NCI-H2029 treated with DMSO at 0.1 percent for 48 hours (cell line): ENCODE measurements at places on chromosomes 6 and 20.

GRCh38 chr6:1122083-1122482, 189.8 kb upstream of the FOXQ1 start:
- no peak for DNase-seq

DNA sequence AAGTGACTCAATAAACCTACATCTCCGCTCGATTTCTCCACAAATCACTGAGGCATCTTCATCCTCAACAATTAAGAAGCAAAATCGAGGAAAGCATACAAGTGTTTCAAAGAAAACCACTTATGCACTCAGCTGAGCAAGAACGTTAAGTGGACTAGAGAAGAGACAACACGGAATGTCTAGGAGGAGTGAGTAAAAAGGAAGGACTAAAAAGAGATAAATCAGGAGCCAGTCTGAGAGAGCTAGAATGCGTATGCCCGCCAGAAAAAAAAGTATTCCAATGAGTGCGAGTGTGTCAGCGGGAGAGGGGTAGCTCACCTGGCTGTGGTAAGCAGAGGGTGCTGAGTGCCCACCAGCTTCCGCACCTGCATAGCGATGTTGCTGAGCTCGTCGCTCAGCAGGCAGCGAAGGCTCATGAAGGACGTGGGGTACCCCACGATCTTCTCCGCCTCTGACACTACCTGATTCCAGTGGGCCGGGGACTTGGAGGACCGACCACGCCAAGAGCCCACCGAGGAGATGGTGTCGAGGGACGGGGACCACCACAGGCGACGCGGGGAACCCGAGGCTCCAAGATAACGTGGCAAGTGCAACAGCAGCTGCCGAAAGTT, 587 bp downstream of the PDSS2 start:
- DNase-seq: peak; percentile 34

DNA sequence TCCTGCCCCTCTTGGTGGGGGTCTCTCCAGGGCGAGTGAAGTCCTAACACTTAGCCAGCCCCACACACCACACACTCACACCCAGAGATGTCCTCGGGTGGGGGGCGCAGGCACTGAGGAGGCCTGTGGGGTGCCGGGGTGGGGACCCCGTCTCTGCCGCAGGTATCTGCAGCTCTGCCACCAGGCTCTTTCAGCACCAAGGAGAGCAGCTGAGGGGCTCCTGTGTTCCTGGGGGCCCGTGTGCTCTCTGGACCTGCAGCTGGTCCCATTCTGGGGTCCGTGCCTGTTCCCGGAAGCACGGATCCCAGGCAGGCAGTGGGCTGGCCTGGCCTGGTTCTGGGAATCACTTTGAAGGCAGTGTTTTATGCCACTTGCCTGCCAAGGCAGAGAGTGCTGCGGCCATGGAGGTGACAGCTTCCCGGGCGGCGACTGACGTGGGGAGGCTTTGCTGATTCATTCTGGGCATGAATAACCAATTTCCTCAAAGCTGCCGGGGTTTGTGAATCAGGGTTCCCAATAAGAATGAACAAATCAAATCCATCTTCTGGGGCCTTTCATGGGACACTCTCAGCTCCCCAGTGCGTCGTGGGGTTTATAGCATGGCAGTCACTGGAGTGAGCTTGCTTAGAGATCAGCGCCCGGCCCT, 54.4 kb upstream of the SLCO4A1 start:
- DNase-seq: no peak

DNA sequence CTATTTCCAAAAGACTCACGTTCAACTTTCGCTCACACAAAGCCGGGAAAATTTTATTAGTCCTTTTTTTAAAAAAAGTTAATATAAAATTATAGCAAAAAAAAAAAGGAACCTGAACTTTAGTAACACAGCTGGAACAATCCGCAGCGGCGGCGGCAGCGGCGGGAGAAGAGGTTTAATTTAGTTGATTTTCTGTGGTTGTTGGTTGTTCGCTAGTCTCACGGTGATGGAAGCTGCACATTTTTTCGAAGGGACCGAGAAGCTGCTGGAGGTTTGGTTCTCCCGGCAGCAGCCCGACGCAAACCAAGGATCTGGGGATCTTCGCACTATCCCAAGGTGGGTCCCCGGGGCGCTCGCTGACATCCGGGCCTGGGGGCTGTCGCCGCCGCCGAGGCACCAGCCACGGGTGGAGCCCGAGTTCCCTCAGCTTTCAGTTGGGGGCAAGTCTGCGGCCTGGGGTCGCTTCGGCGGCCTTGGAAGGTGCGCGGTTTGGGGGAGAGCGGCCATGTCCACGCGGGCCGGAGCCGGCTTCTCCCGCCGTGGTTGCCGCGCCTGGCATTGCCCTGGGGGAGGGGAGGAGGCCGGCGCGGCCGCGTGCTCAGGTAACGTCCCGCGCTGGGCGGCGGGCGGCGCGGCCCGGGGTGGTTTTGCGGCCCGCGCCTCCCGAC, 429 bp downstream of the AMD1 start:
- DNase-seq: peak; percentile 9

DNA sequence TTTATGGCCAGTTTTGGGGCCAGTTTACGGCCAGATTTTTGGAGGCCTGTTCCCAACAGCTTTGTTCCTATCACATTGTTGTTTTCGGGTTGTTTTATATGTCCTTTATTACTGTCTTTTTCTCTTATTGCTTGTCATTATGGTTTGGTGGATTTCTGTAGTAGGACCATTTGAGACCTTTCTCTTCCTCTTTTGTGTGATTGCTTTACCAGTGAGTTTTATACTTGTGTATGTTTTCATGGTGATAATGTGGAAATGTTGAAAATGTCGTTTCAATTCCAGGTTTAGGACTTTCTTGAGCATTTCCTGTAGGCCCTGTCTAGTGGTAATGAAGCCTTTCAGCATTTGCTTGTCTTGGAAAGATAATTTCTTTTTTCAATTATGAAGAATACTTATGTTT, 17.8 kb downstream of the HLA-B start:
- DNase-seq: no peak

GRCh38 chr6:14246876-14247275, 129.3 kb downstream of the CD83 start:
- DNase-seq: no peak

DNA sequence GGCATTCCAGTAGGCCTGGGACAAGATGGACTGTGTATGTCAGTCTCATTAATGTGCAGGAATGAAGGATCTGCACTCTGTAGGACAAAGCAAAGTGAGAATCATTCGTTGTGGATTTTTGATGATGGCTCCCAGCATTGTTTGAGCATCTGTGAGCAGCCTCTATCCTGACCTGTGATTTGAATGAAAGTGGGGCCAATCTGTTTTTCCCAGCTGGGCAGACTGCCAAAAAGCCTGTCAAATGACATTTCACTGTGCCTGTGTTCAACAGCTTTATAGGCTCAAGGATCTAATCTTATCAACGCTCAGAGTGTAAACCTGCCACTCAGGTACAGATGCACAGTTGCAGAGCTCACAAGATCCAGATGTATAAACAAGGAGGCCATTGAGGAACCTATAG, 86.7 kb upstream of the SYNDIG1 start:
- peak; percentile 12 for DNase-seq

DNA sequence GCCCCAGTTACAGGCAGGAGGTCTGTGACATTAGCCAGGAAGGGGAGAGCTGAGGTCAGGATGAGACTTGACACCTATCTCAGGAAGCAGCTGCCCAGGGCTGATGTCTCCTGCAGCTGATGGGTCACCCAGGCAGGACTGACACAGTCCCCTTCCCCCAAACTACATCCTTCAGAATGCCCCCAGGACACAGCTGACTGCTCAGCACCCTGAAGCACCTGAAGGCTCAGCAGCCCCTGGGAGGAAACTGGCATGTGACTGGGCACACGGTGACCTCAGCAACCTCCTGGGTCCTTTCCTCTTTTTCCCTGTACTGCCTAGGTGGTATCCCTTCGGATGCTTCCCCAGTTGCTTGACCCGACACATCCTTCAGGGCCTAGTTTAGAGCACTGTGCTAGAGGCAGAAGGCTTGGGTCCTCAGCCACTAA, 1.9 kb downstream of the SDC4 start:
- no peak for DNase-seq

DNA sequence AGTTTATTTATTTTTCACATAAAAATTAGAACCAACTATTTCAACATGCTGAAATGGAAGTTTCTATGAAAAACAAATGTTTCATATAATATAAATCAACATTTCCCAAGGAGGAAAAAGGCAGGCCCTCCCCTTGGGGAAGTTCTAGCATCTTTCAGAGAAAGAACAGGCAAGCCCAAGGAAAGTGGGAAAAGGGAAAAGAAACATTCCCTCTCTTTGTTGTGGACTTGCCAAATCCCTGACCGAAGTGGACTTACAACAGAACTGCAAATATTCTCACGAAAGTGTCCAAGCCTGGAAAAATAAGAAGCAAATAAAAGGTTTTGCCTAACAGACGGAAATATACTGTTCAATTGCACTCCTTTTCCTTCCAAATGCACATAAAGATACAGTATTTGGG, 214.4 kb downstream of the ATXN1 start:
- DNase-seq: no peak

- no peak for DNase-seq
Observed at GRCh38 chr6:19837511-19838441, 606 bp downstream of the ID4 start.

DNA sequence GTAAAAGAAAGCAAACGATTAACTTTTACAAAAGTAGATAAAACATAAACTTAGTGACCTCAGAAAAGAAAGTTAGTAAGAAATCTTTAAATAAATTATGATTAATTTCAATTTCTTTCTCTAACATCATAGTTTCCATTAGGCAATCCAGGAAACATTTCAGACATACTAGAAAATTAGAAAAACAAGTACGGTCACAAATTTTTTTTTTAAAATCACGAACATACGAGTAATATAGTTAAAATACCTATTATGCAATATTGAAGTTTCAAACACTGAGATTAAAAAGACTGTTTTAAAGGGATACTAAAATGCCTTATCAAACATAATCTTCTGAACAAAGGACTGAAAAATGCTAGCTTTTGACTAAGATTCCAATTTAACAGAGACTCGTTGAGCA, 26.2 kb downstream of the NOL7 start:
- no peak for DNase-seq

DNA sequence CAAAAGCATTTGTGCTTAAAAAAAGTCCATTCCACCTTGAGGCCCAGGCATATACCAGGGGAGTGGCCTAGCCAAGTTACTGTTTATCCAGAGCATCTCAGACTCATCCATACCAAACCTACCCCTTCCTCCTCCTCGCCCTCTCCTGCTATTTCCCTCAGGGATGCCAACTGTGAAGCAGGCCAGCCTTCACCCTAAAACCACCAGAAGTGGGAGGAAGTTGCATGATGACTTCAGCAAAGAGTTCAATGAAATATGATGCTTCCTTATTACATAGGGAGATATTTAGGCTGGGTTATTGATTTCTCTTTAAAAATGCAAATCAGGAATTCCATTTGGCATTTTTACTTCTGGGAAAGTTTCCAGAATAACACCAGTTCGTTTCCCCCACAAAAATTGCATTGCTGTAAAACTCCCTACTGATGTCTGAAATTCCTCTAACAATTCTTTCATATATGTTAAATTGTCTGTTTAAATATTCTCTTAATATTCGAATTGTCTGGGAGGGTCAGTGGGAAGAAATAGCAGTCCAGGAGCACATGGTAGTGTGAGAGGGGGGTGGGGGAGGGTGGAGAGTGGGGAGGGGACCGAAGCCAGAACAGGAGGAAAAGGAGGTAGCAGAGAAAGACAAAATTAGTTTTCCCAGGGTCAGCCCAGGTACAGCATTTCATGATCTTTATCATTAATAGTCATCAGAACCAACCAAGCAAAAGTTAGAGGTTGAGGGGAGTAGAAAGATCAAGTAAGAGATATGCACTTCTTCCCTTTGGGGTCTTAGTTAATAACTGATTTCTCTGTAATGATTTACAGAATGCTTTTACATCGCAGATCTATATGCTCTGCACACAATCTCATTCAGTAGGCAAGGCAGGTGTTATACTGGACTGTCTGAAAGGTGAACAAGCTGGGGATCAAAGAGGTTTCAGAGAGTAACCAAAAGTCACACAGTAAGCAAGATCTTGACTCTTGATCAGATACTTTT, 1.7 kb upstream of the TCP11 start:
- no peak for DNase-seq

DNA sequence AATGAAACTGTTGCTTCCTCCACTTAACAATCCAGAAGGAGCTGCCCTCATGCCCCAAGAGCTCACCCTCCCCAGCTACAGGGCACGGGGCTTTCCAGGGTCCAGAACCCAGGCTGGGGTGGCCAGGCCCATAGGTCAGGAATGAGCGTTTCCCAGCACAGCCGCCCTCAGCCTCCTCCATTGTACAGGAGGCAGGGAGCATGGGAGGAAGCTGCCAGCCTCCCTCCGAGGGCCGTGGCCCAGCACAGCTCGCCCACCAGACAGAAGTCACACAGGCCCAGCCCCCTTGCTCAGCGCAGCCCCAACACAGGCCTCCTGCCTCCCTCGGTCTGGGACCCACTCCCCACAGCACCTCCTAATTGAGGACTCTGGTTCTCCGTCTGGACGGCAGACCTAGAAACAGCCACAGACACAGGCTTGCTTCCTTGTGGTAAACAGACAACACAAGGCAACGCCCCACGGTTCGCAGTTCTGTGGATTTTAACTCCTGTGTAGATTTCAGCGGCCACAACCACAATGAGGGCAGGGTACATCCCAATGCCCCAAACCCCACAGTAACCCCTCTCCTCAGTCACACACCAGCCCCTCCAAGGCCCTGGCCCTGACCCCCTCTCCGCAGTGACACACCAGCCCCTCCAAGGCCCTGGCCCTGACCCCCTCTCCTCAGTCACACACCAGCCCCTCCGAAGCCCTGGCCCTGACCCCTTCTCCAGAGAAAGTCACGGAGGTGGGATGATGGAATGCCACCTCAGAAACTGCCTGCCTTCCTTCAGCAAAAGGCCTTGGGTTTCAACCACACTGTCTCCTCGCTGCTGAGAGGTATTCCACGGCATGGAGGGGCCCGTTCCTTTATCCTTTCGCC, 173.5 kb downstream of the DLL1 start:
- no peak for DNase-seq

DNA sequence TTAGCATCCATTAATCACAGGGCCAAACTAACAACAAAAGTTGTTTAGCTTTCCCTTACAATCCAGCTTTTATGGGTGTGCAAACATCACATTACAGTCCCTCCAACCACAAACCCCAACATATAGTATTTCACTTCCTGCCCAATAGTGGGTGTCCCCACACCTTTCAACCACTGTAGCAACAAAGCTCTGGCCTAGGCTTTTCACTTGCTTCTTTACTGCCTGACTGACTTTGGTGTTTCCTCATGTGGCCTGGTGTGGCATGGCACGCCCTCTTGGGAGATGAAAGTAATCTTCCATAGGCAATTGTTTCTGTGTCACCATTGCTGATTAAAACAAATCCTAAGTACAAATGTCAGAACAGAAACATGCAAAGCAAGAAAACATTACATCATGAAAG, 46.3 kb downstream of the MCM8 start:
- no peak for DNase-seq

- no peak for DNase-seq
Observed at GRCh38 chr6:18363746-18364145, 23.4 kb upstream of the RNF144B start.
